DMS79 treated with DMSO at 0.1 percent for 48 hours (cell line): ENCODE measurements at places on chromosomes 11 and 22.

GRCh38 chr11:31687256-31687655 is 123.9 kb downstream of the PAX6 start:
- no peak for DNase-seq

- no peak for DNase-seq
Observed at GRCh38 chr11:45057938-45058646, 88.3 kb upstream of the PRDM11 start.

- DNase-seq: no peak
Observed at GRCh38 chr11:75244052-75244814, 3.7 kb downstream of the TPBGL start.

- no peak for DNase-seq
Observed at GRCh38 chr22:24871611-24872205, 65.7 kb downstream of the SGSM1 start.

- DNase-seq: no peak
Observed at GRCh38 chr11:94782446-94782845, 14.3 kb downstream of the AMOTL1 start.

DNA sequence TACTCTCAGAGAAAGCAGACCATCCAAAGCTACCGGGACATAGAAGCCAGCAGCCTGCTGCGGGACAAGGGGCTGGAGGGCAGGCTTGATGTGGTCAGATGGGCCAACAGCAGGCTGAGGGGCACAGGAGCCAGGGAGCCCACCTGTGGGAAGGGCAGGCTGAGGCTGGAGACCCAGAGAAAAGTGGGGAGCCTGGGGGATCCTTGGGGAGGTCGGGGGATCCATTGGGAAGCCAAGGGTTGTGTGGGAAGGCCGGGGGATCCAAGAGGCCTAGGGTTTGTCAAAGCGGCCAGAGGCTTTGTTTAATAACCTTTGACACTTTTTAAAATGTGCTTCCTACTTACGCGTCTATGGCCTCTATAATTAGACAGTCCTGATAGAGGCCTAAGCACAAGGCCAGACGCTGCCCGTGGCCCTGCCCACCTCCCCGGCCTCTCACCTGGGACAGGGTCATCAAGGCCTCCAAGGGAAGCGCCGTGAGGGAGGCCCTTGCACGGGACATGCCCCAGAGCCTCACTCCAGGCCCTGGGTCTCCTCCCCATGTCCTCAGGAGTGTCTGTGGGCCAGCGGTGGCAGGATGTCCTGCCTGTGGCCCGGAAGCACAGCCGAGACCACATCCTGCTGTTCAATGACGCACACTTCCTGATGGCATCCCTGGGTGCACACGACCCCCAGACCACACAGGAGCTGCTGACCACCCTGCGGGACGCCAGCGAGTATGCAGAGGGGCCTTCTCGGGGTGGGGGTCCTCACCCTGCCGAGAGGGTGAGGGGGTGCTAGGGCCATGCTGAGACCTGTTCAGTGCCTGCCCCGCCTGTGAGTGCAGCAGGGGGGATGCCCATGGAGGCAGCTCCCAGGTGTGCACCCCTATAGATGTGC is 8.6 kb upstream of the GTSE1 start:
- no peak for DNase-seq

DNA sequence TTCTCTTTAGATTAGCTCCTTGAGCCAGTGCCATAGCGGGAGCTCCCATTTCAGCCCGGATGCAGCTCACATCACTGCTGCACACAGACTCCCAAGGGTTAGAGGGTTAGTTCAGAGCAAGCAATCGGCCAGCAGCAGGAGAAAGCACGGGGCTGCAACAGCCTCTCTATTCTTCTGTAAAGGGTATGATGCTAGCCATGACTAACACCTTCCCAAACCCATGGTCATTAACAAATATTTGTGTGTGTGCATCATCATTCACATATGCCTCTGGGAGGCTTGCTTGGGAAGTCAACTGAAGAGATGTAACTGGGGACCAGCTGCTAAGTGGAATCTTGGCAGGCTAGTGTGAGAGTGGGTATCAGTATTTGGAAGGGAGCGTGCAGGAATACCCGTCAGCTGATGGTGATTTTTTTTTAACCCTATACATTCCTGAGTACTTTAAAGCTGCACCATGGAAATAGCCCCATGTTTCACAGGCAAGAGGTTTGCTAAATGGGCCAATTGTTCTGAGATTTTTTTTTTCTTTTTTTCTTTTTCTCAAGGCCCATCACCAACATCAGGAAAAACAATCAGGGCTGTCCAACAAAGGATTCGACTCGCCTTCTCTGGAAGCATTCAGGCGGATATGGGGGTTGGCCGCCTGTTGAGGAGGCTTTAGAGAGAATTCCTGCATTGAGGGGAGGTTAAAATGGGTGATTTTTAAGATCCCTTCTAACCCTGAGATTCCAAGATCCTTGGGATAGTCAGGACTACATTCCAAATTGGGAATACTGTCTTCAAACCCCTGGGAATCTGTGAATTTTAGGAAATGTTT is 33.2 kb upstream of the CCDC89 start:
- no peak for DNase-seq

DNA sequence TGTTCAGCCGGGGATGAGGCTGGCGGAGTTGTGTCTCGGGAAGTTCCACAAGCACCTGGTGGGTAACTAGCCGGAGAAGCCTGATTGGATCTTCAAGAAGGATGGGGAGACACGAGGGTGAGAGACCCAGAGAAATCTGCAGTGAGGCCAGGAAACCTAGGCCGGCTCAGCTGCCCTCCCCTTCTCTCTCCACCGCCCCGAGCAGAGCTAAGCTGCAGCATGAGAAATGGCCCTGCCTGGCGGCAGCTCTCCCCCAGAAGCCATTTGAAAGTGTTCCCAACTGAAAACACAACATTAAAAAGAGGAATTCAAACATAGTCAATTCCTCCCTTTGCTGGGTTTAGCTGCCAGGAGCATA is 77.8 kb upstream of the SHISAL1 start:
- DNase-seq: no peak

- no peak for DNase-seq
Observed at GRCh38 chr11:6319001-6319703, 1.1 kb downstream of the CAVIN3 start.

DNA sequence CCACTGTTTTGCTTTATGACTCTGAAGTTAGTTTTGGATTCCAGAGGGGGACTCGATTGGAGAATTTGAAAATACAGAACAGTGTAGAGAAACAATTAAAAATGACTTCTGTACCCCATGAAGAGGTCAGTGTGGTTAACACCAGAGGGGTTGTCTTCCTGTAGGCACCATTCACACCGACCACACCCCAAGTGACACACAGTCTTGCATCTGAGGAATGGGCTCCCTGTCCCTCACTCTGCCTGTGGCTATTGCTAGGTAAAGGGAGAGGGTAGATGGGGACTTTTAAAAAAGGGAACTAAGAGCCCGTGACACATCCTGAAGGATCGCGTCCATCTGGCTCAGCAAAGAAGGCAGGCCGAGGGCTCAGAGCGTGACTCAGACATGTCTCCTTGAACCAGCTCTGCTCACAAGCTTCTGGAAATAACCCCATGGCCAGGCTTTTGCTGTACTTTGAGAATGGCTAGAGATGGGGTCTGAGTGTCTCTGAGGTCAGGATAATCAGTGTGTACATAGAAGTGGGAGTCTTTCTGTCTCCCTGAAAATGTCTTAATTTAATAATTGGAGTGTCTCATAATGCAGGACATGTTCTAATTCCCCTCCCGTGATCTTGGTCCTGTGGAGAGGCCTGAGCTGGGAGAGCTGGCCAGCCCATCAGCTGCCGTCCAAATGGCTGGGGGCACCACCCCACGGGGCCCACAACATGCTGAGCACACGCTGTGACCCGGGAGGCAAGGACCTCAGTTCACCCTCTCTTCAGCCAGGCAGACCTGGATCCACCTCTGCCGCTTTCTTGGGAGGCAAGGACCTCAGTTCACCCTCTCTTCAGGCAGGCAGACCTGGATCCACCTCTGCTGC is 39.3 kb downstream of the SGSM1 start:
- DNase-seq: no peak

DNA sequence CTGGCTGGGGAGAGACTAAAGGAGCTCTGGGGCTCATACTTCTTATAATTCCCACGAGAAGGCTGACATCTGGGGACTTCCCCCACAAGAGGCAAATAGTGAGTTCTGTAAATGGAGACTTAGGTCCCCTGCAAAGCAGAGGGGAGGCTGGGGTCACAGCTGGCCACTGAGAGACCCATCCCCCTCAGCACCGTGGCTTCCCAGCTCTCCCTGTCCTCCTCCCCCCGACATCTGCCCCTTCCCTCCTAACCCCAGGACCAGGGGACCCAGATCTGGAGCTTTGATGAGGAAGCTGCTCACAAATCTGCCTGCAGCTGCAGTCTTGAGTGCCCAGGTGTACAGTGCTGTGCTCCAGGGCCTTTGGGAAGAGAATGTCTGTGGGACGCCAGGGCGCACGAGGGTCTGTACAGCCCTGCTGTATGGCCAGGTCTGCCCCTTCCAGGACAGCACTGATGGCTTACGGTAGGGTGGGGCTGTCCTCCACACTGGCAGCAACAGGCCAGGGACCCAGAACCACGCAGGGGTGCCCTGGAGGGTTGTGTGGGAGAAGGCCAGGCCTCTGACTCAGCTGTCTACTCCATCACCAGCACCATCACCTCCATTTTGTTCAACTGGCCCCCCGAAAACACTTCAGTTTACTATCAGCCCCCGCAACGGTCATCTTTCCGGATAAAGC is 1.1 kb downstream of the RGL4 start:
- no peak for DNase-seq

- no peak for DNase-seq
Observed at GRCh38 chr11:21529187-21529586, 663.7 kb upstream of the ANO5 start.
